RPMI7951 (cell line): ENCODE measurements at places on chromosomes 5 and 9.

DNA sequence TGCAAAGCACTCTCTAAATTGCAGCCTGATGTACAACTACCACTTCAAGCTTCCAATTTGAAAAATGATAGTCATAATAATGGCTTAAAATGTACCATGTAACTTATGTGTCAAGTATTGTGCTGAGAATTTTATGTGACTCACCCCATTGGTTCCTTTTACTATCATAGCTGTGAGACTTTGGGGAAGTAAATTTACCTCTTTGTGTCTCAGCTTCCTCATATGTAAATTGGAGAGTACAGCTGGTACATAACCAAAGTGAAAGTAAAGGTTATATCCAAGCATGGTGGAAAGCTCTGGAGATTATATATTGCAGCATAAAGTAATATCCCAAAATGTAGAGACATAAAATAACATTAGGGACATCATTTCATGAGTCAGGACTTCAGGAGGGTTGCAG lies 2200.4 kb upstream of the C9orf72 start:
- DNase-seq, result no peak

GRCh38 chr5:6752236-6752635 lies 39.0 kb downstream of the TENT4A start:
- no peak for DNase-seq

DNA sequence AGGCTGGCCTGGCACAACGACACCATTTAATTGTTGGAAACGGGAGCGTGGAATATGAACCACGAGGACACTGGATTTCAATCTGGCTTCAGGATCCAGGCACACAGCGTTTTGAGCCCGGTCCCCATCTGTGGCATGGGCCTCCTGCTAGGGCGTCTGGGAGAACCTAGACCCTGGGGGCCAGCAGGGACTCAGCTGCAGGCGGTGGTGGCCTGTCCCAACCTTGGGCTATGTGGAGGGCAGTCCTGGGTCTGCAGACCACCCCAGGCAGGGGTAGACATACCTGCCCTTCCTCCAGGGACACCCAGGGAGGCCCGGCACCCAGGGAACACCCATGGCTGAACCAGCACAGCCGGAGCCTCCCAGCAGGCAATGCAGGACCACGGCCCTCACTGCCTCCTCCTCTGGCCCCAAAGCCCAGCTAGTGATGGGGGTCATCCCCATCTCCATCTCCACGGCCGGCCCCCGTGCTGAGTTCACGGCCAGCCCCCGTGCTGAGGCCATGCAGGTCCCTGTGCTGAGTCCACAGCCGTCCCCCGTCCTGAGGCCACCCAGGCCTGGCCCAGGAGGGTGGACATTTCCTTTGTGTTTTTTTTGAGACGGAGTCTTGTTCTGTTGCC lies 18.5 kb upstream of the UBAC1 start:
- no peak for DNase-seq

DNA sequence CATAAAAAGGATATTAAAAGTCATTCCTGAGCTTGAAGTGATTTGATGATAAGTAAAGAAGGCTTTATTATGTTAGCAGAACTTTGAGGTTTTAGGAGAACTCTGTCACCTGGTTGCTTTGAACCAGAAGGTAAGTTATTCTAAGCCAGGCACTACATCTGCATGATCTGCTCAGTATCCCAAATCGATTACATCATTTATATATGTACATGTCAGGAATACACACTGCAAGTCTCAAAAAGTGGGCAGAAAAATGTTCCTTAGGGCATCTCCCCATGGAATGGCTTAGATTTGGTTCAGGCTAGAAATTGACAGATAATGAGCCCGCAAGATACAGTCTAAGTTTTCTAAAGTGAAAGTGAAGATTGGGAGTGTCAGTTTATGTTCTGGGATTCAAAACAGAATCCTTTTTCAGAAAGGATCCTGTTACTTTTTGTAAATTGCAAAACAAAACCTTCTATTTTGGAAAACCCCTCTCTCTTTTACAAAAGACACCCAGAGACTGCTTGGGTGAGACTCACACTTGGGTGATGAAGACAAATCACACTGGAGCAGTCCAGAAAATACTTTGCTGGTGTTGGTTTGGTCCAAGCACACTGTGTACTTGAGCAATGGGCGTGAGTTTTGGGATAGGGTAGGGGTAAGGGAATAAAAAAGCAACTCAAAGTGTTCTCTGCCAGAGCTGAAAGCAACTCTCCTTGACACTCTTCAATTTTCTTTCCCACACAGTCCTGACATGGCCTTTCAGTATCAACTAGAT lies 114.5 kb downstream of the FOXD1 start:
- DNase-seq, result no peak

DNA sequence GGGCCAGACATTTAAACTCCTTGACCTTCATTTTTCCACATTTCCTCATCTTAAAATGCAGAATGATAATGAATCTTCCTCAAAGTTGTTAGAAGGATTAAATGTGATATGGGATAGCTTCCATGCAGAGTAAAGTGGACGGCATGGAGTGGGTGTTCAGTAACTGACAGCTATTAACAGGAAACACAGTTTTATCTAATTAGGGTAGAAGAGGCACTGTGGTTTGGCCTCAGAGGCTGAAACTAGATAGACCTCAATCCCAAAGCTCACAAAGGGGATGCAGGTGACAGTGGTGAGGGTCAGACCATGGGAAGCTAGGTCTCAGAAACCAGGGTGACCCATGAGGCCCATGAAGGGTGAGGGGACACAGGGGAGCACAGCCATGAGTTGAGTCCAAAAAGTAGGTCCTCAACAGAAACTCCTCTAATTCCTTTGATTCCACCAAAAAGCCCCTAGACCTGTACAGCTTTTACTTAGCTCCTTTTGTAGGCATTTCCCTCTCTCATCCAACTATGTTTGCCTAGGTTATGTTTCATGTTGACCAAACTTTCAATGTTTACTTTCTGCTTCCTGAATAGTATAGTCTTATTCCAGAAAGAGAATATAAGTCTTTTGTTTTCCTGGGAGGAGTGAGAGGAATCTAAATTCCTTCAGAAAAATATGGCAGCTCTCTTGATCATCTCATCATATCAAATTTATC lies 27.9 kb upstream of the GLDC start:
- no peak for DNase-seq

DNA sequence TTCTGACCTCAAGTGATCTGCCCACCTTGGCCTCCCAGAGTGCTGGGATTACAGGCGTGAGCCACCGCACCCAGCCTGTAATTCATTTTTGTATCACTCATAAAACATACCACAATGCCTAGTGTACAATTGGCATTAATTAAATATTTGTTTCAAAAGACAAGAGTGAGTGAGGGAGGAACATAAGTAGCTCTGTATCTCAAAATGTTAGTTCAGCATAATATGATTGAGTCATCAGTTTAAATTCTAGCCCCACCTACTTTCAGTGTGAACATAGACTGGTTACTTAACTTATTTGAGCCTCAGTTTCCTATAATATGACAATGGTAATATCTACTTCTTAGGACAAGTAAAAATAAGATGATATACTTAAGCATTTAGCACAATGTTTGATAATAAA lies 26.9 kb downstream of the INVS start:
- no peak for DNase-seq
